ENCODE measurements at places on chromosomes 2 and 18. TPM values are rescaled to one million over a fixed set of nuclear protein-coding genes. Genes with fewer than 3 reads are reported as not detected.

DNA sequence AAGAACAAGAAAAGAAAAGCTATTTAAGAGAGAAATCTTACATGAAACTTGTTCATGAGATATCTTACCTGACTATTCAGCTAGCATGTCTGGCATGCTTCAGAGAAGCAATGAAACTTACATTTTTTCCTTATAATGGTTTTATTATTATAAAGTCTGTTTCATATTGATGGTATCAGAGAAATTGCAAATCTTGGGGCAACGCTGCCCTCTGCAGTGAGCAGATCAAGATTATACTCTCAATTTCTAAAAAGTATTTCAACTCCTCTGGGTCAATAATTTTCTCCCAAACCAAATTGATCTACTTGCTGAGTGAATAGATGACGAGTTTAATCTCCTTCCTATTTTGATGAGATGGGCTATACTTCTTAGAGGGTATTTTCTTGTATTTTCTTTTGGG is 235.6 kb downstream of the NUP35 start:
- H3K27me3 ChIP-seq, result no peaks in the 10 kb centered on the region
- H3K27ac ChIP-seq, result no peak overlapping the region
- H3K4me1 ChIP-seq, result no peaks in the 10 kb centered on the region
- no peaks in the 10 kb centered on the region for H3K36me3 ChIP-seq
- no peak for DNase-seq

DNA sequence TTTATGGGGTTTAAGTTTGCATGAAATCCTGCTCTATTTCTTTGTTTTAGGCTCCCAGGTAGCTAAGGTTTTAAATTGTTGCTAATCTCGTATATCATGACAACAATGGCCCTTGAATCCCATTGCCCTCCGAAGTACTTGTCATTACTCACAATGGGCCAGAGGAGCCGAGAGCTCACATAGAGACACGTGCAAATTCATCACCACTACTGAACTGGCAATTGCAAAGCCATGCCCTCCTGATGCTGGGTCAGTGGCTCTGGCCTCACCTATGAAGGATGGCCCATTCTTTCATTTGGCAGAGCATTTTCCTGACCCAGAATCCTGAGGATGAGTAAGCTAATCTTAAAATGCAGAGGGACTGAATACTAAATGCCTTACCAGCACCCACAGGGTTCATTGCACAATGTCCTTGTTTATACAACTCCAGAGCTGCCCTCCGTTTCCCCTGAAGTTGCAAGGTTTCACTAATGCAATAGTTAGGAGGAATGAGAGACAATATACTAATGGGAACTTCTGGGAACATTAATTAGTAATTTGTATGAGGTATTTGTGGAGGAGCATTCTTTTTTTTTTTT is 71.6 kb upstream of the GAREM1 start:
- H3K36me3 ChIP-seq, result peaks cover 4% of the 10 kb centered on the region
- no peak for DNase-seq
- H3K4me3 ChIP-seq, result no peak overlapping the region
- peaks cover 4% of the 10 kb centered on the region for H3K4me1 ChIP-seq

GRCh38 chr18:7821784-7822183 is 254.7 kb downstream of the PTPRM start:
- DNase-seq, result no peak
- no peak overlapping the region for H3K4me3 ChIP-seq
- H3K36me3 ChIP-seq, result no peaks in the 10 kb centered on the region
- no peak overlapping the region for H3K27ac ChIP-seq

DNA sequence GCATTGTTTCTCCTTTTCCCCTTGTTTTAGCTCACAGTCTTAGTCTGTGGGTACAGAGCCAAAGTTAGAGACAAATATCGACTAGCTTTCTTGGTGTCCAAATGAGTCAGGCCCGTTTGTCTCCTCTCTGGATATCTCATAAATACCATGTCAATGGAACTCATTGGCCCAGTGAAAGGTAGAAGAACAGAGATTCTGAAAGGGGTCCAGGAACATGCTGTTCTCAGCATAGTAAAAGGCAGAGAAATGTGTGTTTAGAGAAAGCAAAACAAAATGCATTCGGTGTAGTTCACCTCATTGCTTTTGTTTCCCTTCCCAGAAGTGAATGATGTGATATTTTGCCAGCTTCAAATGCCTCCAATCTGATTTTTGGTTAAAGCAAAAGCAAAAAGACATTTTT is 238.6 kb upstream of the SLC8A1 start:
- peaks cover 2% of the 10 kb centered on the region for H3K27me3 ChIP-seq
- no peak overlapping the region for H3K27ac ChIP-seq
- no peak overlapping the region for H3K4me3 ChIP-seq
- no peak for DNase-seq
- H3K36me3 ChIP-seq, result no peaks in the 10 kb centered on the region

GPR35 gene
- 1.5 TPM for total RNA-seq

All from glutamatergic neuron (in vitro differentiated cells).